CD4-positive, alpha-beta T cell treated with Interleukin-15 for 1 hour (primary cell): ENCODE measurements at places on chromosomes 6 and 20.

DNA sequence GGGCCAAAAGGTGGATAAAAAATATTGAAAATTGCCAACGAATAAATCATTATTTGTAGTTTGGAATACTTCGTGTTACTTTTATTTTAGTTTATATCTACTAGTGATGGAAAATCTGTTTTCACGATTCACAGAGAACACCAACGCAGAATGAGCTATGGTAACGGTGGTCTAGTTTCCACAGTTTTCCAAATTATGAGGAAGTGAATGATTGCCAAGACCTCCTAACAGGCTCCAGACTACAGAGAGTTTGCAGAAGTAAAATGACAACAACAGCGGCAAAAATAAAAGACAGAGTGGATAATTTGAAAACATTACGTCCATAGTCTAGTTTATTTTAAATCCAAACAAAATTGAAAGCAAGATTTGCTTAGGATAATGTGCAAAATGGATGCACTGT lies 57.0 kb upstream of the AIG1 start:
- no peak for DNase-seq

- no peak for DNase-seq
Observed at GRCh38 chr20:16477632-16478031, 95.6 kb downstream of the KIF16B start.

DNA sequence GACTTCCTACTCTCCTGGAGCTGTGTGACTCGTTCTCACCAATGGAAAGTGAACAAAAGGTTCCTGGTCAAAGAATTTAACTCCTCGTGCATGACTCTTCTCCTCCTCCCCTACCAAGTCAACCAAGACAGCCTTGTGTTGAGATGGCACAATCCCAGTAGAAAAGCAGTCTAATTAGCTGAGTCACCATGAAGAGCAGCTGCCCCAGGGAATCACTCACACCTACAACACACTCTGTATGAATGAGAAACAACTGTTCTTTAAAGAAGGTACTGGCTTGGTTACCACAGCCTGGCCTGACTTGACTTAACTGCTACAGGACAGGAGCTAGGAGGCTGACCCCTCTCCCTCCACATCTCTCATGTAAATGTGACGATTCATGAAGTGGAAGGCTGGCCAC lies 2.9 kb upstream of the HLA-DOB start:
- DNase-seq, result no peak

DNA sequence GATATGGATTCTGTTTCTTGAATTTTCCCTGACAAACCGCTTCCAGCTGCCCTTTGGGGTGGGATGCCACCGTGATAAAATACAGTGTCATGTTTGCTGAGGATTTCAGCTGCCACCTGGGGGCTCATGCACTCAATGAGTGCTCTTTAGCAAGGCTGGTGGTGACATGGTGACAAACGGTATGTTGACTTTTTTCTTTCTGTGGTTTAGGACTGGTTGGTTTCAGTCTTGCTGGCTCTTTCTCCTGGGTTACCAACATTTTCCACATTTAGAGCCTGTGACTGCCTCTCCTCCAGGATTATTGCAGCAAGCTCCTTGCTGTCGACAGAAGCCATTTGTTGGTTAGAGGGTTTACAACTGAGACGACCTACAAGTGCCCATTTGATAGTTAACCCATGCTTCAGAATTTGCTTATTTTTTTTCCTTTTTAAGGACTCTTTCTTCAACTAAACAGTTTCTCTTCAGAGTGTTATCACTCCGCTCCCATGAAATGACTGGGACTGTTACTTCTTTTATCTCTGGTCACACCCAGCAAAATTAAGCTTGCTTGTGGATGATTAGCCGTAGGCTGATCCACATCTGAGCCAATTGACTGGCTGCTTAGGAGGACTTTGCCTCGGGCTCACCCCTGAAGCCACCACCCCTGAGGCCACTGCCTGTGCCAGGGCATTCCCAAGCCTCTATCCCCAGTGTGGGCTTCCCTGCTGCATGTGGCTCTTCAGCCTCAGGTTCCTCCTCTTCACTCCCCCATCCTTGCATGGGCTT lies 48.4 kb upstream of the CDYL start:
- no peak for DNase-seq

DNA sequence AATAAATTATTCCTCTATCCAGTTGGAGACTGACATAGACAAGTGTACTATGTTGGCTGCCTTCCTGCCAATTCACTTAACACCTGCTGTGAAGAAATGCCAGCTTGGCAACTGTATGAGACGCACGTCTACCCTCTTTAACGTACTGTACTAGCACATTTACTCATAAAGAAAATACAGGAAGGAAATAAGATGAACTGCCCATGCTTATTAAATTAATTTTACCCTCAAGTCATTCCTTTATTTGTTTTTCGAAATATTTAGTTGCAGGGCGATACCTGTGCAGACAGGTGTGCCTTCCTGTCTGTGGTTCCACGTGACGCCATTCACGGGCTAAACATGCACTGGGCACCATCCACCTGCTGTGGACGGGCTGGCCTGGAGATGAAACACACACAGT lies 52.0 kb downstream of the PSMG4 start:
- no peak for DNase-seq

DNA sequence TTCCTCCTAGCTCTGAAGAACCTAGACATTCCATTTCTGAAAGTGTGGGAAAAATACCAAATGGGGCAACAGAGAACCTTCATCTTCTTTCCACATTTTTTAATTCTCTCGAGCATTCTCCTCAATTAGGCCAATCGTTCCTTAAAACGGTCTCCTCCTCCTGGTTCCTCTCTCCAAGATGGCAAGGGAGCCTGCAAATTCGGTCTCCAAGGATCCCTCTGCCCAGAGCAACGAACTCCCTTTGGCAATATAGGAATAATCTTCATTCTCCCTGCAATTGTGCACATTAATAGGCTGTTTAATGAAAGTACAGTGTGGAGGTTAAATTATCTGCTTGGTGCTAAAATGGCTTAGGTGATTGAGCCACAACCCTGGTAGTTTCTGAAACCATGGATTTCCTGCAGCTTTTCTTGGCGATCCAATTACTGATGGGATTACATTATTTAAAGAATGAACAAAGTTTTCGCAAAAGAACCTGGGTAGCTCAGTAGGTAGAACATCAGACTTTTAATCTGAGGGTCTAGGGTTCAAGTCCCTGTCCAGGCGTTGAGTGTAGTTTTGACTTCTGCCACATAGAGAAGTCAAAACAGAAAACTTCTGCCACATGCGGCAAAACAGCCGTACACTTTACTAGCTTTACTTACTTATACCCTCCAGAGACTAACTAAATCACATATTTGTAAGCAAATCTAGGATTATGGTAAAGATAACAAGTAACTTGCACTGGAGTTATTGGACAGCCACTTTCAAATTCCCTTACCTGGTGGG lies 102.9 kb upstream of the ZNF184 start:
- no peak for DNase-seq

DNA sequence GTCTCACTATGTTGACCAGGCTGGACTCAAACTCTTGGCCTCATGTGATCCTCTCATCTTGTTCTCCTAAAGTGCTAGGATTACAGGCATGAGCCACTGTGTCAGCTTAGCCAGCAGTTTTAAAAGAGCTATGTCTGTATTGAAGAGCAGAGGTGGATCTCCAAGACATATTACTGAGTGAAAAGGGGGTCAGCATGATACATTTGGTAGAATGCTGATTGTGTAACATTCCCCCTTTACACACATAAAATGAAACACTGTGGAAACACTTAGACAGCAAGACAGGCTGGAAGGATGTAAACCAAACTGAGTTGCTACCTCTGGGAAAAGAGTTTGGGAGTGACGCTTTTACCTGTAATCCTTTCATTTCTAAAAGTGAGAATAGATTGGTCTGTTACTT lies 1.7 kb upstream of the RIPOR3 start:
- DNase-seq, result no peak
